ENCODE measurements at places on chromosomes 12 and 14. TPM values are rescaled to one million over a fixed set of nuclear protein-coding genes. Genes with fewer than 3 reads are reported as not detected.

- no peak for DNase-seq
These were observed 184.2 kb downstream of the TMTC2 start for GRCh38 chr12:82870771-82871377.

DNA sequence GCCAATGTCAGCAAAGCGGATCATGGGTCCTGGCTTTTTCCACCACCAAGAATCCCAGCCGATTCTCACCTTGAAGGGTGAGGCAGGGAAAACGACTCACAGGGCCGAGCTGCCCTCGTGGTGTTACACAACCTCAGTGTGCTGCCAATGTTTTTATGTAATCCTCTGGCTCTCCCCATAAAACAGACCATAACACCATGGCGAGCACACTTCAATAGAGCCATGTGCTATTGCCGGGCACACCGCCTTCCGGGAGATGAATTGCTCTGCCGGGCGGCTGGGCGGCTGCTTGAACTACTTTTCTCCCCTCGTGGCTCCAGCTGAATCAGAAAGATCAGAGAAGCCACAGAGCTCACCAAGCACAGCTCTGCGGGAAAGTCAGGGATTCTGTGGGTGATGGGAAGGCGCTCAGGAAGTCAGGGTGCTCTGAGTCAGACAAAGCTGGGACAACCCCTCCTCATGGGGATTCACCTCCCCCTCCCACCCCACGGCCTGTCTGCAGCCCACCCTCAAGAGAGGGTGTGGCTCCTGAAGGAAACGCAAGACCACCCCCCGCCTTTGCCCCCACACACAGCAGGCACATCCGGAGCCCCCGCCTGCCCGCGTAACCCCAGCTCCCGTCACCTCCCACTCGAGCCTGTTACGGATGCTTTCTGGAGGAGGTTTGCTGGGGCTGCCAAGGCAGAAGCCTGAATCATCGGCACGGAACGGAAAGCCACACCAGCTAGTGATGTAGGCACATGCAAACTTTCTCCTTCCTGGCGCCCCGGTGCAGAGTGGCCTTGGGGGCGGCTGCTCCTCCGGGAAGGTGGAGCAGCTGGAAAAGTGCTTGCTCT lies 1.8 kb downstream of the GALNT9 start:
- DNase-seq: no peak

DNA sequence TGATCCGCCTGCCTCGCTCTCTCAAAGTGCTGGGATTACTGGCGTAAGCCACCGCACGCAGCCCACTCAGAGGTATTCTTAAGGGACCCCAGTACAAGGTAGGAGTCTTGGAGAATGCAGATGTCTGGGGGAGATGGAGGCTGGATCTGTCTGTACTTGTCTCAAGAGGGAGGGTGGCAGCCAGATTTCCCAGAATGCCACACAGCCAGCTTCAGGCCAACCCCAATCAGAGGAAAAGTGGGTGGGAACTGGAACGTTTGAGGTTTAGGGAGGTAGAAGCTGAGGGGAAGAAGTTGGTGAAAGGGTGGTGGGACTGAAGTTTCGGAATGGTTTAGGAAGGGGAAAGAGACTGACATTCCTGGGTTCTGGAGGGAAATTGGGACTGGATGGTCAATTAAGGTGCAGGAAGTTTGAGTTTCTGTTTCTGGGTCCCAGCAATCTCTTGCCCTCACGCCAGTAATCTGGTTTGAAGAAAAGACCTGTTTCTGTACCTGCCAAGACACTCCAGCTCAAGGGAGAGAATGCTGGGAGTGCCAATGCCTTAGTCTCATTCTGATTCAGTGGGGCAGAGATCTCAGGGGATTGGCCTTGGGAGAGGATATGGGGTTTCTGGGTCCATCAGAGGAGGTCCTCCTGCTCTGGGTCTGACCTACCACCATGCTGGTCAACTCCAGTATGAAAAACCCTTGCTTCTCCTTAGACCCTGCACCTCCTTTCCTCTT lies 8.1 kb upstream of the ZNF385A start:
- no peak for DNase-seq

DNA sequence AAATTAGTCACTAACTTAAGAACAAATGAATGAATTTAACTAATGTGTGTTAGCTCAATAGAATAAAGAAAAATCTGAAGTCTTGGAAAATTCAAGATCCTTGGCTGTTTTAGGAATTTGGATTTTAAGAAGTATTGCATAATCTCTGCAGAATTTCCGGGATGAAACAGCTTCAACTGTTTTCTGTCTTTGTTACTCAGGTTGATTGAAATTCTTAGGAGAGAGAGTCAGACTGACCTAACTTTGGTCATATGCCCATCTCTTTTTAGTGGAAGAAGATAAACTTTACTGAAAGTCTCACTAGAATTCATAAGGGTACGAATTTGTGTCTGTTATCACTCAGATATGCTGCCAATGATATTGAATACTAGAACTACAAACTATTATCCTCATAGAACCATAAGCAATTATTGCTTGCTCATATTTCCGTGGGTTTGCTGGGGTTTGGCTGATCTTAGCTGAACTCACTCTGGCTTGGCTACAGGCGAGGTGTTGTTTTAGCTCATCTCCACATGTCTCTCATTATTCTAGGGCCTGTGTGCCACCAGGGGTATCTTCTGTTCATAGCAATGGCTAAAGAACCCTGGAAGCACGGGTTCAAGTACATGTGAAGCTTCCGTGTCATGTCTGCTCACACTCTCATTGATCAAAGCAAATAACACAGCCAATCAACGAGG lies 257.4 kb upstream of the NOVA1 start:
- DNase-seq: no peak

DNA sequence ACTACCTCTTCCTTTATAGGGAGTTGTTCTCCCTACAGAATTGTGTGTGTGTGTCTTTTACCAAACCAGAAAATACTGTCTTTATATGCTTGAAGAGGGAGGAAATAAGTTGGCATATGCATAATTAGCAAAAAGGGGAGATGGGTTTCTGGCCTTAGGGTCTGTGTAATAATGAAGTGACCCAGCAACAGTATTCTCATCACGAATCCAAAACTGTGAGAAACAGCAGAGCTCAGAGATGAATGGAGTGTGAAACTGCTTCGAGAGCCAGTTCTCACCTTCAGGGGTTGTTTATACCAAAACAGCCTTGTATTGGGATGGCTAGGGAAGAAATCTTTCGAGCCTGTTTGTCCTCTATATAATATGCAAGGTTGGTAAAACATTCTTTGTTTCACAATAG lies 227.5 kb downstream of the MON2 start:
- DNase-seq: no peak

- no peak for DNase-seq
These were observed 8.0 kb downstream of the RHOJ start for GRCh38 chr14:63212209-63212608.

DNA sequence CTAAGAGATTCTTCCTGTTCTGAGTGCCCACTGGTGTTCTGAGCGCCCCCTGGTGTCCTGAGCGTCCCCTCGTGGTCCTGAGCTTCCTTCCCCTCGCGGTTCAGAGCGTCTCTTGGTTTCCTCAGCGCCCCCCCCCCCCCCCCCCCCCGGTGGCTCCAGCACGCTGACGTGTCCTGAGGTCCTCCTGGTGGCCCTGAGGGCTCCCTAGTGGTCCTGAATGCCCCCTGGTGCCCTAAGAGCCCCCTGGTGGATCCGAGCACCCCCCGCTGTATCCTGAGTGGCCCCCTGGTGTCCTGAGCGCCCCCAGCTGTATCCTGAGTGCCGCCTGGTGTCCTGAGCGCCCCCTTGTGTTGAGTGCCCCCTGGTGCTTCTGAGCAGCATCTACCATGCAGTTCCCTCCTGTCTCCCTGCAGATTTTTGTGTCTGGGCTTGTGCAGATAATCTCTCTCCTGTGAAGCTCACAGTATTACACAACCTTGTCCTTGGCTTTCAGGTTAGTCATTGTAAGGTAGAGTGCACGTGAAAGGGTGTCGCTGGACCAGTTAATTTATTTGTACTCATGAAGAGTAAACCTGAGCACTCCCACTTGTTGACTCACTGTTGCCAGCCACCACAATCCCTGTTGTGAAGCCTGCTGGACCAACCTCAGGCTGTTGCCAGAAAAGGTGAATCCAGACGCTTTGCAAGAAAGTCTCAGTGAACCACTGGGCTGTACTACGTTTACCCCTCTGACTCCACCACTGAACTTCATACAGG lies 1168.4 kb downstream of the TMEM121 start:
- DNase-seq: no peak

- peak; percentile 40 for DNase-seq
These were observed 202.7 kb upstream of the FRMD6 start for GRCh38 chr14:51448831-51449670.

DNA sequence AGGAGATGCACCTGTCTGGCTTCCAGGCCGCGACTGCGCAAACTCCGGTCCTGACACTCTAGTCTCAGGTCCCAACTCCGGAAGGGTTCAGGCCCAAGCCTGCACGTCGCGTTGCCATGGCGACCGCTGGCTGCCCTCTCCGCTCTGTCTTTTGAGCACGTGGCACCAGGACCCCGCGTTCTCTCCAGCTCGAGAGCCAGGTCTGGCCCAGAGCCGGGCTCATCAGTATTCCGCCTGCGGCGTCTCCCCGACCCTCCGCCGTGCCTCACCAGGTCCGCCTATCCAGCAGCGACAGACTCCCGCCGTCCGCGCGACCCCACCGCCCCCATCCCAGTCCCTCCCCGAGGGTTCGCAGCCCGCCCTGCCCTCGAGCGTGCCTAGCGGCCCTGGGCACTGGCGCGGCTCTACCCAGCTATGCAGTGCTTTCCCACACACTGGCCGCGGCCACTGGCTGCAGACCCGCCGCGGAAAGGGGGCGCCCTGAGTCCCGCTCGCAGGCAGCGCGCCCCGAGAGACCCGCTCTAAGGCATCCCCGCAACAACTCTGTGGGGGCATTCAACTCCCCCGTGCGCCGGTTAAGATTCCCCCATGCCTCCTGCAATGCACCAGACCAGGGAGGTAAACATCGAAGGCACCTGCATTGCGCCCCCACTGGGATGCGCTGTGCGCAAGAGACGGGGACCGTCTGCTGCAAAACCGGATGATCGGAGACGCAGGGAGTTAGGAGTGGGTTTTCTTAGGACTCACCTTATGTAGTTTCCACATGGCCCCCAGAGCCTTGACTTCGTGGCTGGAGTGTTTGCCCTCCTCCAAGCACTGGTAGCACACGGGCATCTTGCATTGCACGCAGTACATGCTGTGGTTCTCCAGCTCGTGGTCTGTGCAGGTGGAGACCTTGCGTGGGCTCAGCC lies 1.3 kb downstream of the TRIM9 start:
- DNase-seq: no peak

The NINJ2 gene
- polyA plus RNA-seq: 3.2 TPM

GRCh38 chr14:39843881-39844280 lies 411.6 kb upstream of the FBXO33 start:
- no peak for DNase-seq

DNA sequence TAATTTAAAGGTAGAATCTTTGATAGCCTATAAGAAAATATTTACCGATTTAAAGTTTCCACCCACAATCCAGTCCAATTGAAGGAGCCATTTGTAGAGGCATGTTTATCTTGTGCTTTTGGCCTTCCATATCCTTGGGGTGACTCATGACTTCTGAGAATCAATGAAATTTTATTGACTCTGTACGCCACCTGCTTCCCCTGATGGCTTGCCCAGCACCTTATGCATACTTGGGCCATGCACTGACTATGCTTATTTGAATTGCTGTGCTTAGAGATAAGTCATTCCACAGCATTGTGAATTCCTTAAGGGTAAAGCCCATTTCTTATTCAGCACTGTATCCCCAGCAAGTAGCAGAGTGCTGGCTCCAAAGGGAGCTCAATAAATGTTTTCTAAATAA lies 954.8 kb upstream of the SEL1L start:
- no peak for DNase-seq

- no peak for DNase-seq
These were observed 15.7 kb upstream of the FIGNL2 start for GRCh38 chr12:51863933-51864832.

The SERPINA10 gene
- polyA plus RNA-seq: not detected

- no peak for DNase-seq
These were observed 76.9 kb downstream of the VRK1 start for GRCh38 chr14:96874127-96874526.

- DNase-seq: no peak
These were observed 3.3 kb upstream of the POP5 start for GRCh38 chr12:120584343-120585149.

DNA sequence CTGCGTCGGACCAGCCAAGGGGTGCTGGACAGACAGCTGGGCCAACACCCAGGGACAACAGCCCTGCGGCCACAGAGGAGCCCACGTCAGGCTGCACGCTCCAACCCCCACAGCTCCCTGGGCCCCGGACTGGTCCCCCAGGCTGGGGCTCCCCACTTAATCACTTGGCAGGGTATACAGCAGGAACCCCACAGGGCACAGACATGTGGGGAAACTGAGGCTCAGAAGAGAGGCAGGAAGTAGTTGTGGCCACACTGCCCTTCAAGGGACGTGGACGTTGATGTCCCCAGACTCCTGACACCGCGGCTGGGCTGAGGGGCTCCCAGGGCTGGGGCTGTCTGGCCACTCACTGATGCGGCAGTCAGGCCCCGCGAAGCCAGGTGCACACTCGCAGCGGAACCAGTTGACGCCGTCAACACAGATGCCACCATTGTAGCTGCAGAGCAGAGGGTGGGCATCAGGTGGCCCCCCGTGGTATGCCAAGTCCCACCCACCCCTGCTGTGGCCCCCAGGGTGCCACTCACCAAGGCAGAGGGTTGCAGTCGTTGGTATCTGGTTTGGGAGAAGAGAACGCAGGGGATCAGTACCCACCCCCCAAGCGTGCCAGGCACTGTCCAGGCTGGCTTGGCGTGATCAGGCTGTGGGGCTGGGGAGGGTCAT lies 21.5 kb downstream of the JAG2 start:
- DNase-seq: no peak

The BMAL2 gene
- 1.2 TPM for polyA plus RNA-seq

GRCh38 chr12:111636209-111636945 lies 37.3 kb upstream of the ATXN2 start:
- DNase-seq: peak; percentile 91

DNA sequence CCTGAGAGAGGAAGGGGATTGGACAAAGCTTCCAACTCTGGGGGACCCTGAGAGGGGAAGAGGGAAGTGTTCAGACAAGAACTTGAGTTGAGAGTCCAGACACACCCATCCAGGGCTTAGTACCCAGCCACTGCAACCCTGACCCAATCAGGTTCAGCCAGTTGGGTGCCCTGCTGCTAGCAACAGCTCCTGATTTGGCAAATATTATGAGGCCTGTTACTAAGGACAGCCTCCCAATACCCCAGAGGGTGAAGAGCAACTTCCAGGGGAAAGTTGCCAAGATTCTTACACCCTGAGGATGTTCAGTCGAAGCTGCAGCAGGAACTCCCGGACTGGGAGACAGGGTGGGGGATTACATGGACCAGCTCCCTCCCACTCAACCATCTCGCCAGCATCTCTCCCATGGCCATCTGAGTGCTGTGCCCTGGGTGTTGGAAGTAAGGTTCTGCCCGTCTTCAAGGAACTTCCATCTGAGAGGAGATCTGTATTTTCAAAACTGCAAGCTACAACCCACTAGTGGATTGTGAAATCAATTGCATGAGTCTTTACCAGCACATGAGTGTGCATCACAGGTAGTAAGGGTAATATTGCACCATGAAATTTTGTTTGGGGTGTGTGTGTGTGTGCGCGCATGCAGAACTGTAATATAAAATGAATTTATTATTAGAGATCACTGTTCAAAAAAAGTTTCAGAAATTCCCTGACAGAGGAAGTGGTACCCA lies 11.5 kb upstream of the KRT78 start:
- DNase-seq: no peak

All from hindlimb muscle (tissue), 1 donor.